Naive B cell (primary cell): ENCODE measurements at places on chromosomes 16 and 17. TPM values are rescaled to one million over a fixed set of nuclear protein-coding genes. Genes with fewer than 3 reads are reported as not detected.
A peak's percentile ranks its signal among the peaks of the same experiment; 100 is the strongest.

Gene CASKIN2
- polyA plus RNA-seq: not detected

Gene KRTAP1-5
- not detected for polyA plus RNA-seq

Gene TBC1D16
- polyA plus RNA-seq: 1.4 TPM

Gene HBM
- not detected for polyA plus RNA-seq

Gene CCDC154
- polyA plus RNA-seq: 0.16 TPM

Gene GPR142
- polyA plus RNA-seq: not detected

Gene TSPAN10
- polyA plus RNA-seq: 0.89 TPM

Gene SPATA32
- polyA plus RNA-seq: not detected

GRCh38 chr17:43634591-43635125 is 27.1 kb downstream of the MEOX1 start:
- no peaks in the 10 kb centered on the region for H3K4me1 ChIP-seq
- H3K27ac ChIP-seq: no peak overlapping the region
- H3K4me3 ChIP-seq: no peak overlapping the region
- H3K36me3 ChIP-seq: no peaks in the 10 kb centered on the region

DNA sequence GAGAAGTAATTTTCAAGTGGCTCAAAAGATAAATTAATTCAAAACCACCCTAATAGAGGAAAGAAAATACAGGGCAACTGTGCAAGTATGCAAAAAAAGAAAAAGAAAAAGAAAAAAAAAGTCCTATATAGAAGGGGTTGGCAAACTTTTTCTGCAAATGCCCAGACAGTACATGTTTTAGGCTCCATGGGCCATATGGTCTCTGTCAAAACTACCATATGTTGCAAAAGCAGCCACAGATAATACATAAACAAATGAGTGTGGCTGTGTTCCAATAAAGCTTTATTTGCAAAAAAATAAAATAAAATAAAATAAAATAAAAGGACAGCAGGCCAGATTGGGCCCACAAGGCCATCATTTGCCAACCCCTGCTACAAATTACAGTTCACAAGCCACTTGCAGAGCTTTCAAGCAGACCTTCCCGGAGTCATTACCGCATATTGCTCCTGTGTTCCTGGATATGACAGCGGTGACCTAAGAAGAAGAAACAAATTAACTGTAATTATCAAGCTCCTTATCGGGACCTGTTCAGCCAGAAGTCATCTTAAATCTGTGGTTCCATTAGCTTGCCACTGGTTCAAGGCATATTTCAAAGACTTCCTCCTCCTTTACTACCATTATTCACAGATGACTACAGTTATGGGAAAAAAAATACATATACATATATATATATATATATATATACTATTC is 15.9 kb downstream of the ZC3H7A start:
- DNase-seq: no peak
- no peak overlapping the region for H3K4me3 ChIP-seq
- peaks cover 29% of the 10 kb centered on the region for H3K4me1 ChIP-seq
- H3K36me3 ChIP-seq: no peaks in the 10 kb centered on the region

- peaks cover 7% of the 10 kb centered on the region for H3K4me1 ChIP-seq
- no peaks in the 10 kb centered on the region for H3K27me3 ChIP-seq
- H3K4me3 ChIP-seq: no peak overlapping the region
- no peak for DNase-seq
- H3K27ac ChIP-seq: no peak overlapping the region
- peaks cover under 1% of the 10 kb centered on the region for H3K36me3 ChIP-seq
These were observed 168.4 kb upstream of the TBX2 start for GRCh38 chr17:61230972-61231820.

DNA sequence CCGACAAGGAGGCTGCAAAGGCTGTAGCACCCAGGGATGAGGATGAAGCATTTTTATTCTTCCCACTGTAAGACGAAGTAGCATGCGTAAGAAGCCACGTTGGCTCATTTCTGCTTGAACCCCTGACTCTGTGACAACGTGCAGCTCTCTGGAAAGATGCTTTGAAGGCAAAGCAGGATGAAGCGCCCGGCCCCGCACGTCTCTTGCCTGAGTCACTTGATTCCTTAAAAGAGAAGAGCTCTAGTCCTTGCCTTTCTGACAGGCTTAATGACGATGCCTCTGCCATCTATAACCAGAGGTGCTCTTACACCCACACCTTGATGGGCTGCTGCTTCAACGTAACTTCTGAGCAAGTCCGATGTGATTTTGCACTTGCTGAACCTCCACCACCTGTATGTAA is 76.7 kb upstream of the MED9 start:
- peaks cover 70% of the 10 kb centered on the region for H3K4me1 ChIP-seq
- DNase-seq: no peak
- H3K27ac ChIP-seq: peak overlapping the region; percentile 67
- H3K36me3 ChIP-seq: peaks cover 6% of the 10 kb centered on the region
- no peaks in the 10 kb centered on the region for H3K27me3 ChIP-seq
- H3K4me3 ChIP-seq: no peak overlapping the region

- peaks cover 40% of the 10 kb centered on the region for H3K36me3 ChIP-seq
- H3K4me3 ChIP-seq: no peak overlapping the region
- no peak for DNase-seq
- H3K4me1 ChIP-seq: no peaks in the 10 kb centered on the region
These were observed 67.3 kb upstream of the CACNG3 start for GRCh38 chr16:24188751-24189318.

GRCh38 chr17:27613433-27613832 is 17.6 kb upstream of the LGALS9 start:
- DNase-seq: no peak
- no peaks in the 10 kb centered on the region for H3K4me1 ChIP-seq
- H3K27ac ChIP-seq: no peak overlapping the region
- H3K36me3 ChIP-seq: peaks cover 20% of the 10 kb centered on the region
- H3K27me3 ChIP-seq: no peaks in the 10 kb centered on the region

GRCh38 chr17:81509207-81509971 is 3.2 kb downstream of the ACTG1 start:
- H3K36me3 ChIP-seq: peaks cover 32% of the 10 kb centered on the region
- no peaks in the 10 kb centered on the region for H3K27me3 ChIP-seq
- H3K4me3 ChIP-seq: peak overlapping the region; percentile 98
- peaks cover 51% of the 10 kb centered on the region for H3K4me1 ChIP-seq
- peak; percentile 29 for DNase-seq
- H3K27ac ChIP-seq: peak overlapping the region; percentile 98

DNA sequence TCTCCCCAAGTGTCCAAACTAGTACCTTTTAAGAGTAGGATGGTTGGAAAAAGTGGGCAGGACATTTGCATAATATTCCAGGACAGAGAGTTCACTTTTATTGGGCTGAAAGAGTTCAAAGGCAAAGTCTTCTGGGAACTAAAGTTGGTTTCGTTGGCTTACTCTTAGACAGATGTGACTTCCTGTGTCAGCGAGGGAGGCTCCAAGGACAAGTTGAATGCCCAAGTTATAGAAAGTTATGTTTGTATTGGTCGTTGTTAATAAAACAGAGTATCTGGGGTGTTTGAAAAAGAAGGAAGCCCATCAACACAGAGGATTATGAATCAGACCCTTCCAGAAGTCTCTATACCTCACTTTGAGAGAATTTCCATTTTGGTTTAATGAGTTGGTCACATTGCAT is 117.3 kb upstream of the TBX2 start:
- H3K27me3 ChIP-seq: no peaks in the 10 kb centered on the region
- H3K4me1 ChIP-seq: peaks cover 13% of the 10 kb centered on the region
- H3K4me3 ChIP-seq: no peak overlapping the region
- DNase-seq: no peak
- no peak overlapping the region for H3K27ac ChIP-seq

- H3K4me3 ChIP-seq: no peak overlapping the region
- H3K4me1 ChIP-seq: no peaks in the 10 kb centered on the region
- DNase-seq: no peak
- H3K27me3 ChIP-seq: peaks cover 7% of the 10 kb centered on the region
- no peaks in the 10 kb centered on the region for H3K36me3 ChIP-seq
- H3K27ac ChIP-seq: no peak overlapping the region
These were observed 16.3 kb downstream of the ADAD2 start for GRCh38 chr16:84207251-84207650.

DNA sequence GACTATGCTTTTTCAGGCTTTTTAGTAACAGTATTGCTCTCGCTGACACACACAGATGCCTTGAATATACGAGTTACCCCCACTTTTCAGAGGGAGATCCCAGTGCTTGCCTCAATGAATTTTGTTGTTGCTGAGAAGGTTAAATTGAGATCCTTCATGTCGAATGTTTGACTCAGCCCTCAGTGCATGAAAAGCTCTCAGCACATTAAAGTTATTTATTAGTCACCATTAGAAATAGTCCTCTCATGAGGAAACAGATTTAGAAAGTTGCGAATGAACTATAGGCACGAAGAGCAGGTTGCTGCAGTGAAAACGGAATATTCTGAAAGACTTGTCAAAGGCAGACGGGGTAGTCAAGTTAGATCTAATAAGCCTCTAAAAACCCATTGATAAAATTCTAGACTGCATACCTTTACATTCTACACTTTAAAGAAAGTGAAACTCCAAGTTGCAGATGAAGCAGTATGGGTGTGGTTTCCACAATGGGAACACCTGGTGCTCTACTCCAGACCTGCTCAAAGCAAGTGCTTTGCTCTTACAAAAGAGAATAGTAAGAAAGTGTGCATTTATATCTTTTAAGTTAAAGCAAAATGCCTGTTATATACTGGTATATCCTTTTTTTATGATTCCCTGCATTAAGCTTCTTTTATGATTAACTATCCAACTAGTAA is 238.1 kb downstream of the MAF start:
- DNase-seq: no peak
- no peak overlapping the region for H3K27ac ChIP-seq
- no peaks in the 10 kb centered on the region for H3K4me1 ChIP-seq
- H3K36me3 ChIP-seq: no peaks in the 10 kb centered on the region
- H3K4me3 ChIP-seq: no peak overlapping the region

DNA sequence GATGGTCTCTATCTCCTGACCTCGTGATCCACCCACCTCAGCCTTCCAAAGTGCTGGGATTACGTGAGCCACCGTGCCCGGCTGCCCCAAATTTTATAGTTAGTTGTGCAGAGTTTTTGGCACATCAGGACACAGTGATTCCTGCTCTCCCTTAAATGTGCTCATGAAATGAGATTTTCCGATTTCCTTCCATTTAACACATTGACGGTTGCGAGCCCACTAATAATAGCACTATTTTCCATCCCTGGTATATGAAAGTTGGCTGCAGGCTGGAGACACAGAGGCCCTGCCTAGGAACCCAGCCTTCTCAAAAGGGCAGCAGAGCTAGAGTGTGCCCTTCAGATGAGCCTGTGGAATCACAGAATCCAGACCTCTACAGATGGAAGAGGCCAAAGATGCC is 17.4 kb upstream of the MYH10 start:
- H3K27me3 ChIP-seq: peaks cover 50% of the 10 kb centered on the region
- DNase-seq: no peak
- H3K4me3 ChIP-seq: no peak overlapping the region
- H3K36me3 ChIP-seq: no peaks in the 10 kb centered on the region
- H3K4me1 ChIP-seq: no peaks in the 10 kb centered on the region

DNA sequence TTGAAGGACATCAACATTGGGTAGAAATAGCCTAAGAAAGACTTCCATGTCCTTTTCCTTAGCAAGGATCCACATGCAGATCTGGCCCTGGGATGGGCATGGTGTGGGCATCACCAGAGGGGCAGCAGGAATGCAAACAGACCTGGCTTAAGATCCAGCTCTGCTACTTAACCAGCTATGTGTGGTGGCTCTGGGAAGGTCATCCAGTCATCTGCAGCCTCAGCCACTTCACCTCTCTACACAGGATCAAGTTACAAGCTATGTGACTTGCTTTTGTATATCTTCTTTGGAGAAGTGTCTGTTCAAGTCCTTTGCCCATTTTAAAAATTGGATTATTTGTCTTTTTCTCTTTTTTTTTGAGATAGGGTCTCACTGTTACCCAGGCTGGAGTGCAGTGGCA is 13.5 kb upstream of the ADORA2B start:
- no peak for DNase-seq
- no peak overlapping the region for H3K4me3 ChIP-seq
- peaks cover 21% of the 10 kb centered on the region for H3K27me3 ChIP-seq
- H3K4me1 ChIP-seq: peaks cover 15% of the 10 kb centered on the region
- no peaks in the 10 kb centered on the region for H3K36me3 ChIP-seq

DNA sequence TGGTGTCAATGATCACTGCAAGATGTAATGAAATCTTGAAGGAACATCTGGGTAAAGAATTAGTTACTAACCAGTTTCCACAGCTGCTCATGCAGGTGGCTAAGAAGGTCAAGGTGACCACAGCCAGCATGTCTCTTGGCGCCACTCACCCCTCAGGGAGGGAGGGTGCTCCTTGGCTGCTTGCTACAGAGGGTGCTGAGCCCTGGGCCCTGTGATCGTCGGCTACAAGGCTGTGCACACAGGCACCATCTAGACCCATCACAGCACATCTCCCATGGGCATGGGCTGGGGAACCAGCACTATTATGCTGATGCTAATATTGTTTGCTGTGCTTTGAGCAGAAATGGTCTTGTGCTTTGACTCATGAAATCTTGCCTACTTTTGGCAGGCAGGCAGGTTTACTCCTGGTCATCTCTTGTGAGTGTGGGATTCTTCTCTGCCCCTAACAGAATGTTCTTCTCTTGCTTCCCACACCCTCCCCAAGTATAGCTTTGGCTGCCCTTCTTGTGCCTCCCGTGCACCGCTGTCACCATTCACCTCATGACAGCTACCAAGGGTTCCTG is 36.4 kb downstream of the TXNDC11 start:
- H3K4me1 ChIP-seq: peaks cover 3% of the 10 kb centered on the region
- H3K27me3 ChIP-seq: no peaks in the 10 kb centered on the region
- H3K36me3 ChIP-seq: peaks cover 7% of the 10 kb centered on the region
- no peak for DNase-seq
- H3K4me3 ChIP-seq: no peak overlapping the region
- H3K27ac ChIP-seq: no peak overlapping the region

DNA sequence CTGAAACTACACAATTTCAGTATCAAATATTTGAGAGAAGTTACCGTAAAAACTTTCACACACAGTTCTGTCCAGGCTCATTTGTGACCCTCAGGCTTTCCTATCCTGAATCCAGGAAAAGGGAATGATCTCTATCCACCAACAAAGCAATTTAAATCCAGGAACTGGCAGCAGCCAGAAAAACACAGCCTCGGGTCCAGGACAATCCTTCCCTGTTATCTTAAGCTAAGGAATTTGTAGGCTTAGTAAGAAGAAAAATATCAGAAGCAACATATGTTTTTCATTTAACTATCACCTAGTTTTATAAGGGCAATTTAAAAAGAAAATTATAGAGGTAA is 47.1 kb downstream of the TEX2 start:
- H3K4me3 ChIP-seq: peak overlapping the region; percentile 65
- H3K4me1 ChIP-seq: peaks cover 26% of the 10 kb centered on the region
- peaks cover 8% of the 10 kb centered on the region for H3K36me3 ChIP-seq
- no peak for DNase-seq
- peak overlapping the region; percentile 94 for H3K27ac ChIP-seq
- no peaks in the 10 kb centered on the region for H3K27me3 ChIP-seq

GRCh38 chr16:57628008-57628781 is at the start of gene ADGRG1:
TSS of gene ADGRG1 (plus strand) at chr16:57628630. CDS start at chr16:57650288, 21,658 bp downstream.
- H3K36me3 ChIP-seq: peaks cover 9% of the 10 kb centered on the region
- no peak within 1 kb of the TSS for H3K27ac ChIP-seq

DNA sequence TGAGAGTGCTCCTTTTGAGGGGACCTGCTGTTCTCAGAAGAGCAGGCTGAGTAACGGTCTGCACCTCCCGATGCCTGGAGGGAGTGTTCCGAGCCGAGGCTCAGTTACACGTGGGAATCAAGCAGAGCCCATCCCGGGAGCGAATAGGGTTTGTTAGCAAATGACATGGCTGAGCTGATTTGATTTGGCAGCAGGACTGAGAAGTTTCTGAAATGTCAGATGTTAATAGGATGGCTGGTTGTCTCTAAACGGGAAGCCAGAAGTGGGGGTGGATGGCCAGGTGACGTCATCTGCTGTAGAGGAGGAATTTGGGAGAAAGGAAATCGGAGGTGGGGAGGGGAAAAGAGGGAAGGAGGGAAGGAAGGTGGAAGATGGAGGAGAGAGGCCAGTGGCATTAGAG is 128.0 kb downstream of the RAP1GAP2 start:
- no peak overlapping the region for H3K4me3 ChIP-seq
- DNase-seq: no peak
- peaks cover 4% of the 10 kb centered on the region for H3K4me1 ChIP-seq
- peak overlapping the region; percentile 0 for H3K27ac ChIP-seq
- peaks cover 12% of the 10 kb centered on the region for H3K36me3 ChIP-seq
